Fibroblast of gingiva (primary cell): ENCODE measurements at places on chromosomes 7 and 10.

- DNase-seq: no peak
Measured at GRCh38 chr10:32889631-32890212, 68.3 kb downstream of the ITGB1 start.

DNA sequence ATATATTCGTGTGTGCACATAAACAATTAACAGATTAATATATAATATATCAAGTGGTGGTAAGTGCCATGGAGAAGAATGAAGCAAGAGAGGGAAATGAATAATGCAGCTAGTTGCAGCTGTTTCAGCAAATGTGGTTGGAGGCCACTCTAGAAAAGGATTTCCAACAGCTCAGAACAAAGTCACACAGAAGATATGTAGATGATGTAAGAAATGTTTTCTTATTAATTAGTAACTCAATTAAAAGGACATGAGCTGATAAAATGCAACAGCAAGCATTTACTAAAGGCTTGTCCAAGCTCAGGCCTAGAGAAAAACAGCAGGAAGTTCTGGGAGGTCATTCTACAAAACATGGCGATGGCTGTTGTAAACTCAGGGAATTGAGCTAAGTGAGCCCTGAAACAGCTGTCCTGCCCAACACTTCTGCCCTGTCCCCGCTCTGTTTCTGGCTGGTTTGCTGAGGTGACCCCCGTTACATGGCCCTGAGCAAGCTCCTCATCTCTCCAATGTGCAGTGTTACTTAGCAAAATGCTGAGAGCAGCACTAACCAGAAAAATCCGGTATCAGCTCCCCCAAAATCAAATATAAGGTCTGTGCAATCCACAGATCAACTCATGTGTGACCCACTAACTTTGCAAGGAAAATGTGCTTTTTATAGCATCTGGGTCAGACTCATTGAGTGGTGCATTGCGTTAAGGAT lies 23.4 kb upstream of the C10orf67 start:
- no peak for DNase-seq

DNA sequence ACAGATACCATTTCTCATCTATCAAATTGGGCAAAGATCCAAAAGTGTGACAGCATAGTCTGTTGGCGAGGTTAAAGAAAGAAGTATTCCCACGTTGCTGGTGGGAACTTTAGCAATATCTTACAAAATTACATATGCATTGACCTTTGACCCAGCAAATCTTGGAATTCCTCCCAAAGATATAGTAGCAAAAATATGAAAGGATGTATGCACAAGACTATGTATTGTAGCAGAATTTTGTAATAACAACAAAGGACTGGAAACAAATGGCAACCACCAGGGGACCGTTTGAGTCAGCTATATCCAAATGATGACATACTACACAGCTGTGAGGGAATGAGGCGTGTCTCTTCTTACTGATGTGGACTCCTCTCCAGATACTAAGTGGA lies 50.2 kb downstream of the KCNH2 start:
- no peak for DNase-seq

GRCh38 chr10:113454341-113455061 lies 98.4 kb upstream of the HABP2 start:
- DNase-seq: peak; percentile 21

DNA sequence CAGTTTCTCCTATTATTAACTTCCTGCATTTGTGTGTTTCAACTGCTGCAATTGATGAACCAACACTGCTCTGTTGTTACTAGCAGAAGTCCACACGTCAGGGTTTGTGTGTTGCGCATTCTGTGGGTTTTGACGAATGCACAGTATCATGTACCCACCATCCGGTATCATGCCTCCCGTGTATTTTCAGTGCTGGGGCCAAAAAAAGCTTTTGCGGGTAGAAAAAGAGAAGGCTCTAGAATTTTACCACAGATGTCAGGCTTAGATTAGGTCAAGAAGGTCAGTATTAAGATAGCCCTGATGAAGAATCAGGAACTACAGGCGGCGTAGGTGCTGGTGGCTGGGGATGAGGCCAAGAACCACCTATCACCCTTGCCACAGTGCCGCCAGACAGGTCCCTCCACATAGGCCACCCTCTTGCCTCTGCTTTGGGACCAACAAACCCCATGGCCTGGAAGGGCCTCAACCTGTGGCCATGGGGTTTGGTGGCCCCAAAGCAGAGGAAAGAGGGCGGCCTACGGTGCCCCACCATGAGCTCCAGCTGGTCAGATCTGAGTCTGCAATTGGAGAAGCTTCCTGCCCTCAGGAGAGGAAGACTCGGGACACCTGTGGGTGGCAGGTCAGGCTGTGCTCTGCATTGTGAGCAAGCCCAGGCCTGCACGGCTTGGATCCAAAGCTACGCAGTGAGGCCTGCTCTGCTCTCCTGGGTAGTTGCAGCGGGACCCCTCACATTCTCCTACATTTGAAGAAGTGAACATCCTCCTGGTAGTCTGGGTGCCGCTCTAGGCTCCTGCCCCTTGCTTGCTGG lies 71.9 kb downstream of the MKI67 start:
- DNase-seq: no peak

DNA sequence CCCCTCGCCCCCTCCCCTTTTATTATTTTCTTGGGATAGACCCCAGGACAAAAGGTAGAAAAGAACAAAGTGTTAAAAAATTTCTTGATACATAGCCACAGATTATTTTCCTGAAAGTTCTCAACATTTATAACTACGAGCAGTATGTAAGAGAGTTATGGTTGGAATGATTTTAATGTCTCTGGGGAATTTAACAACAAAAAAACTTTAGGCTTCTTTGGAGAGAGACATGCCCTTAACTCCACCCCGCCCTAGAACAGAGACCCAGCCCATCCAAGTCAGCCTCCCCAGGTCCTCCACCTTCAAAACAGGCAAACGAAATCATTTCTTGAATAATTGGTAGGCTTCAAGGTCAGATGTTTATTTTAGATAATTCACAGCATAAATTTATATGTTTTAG lies 97.1 kb downstream of the TCF7L2 start:
- no peak for DNase-seq

DNA sequence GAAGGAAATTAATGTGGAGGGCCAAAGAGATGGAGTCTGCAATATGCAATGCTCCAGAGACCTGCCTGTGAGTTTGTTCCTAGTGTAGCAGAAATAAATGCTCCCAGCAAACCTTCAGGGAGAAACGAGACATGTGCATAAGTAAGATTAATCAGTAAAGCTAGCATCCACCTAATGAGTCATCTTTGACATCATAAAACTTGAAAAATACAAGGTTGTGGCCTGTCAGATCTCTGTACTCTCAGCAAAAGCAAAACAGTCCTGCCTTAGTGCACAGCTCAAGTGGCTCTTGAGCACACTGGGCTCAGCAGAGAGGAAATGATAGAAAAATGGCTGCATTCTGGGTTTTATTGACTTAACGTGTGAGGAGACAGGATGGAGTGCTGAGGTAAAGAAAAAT lies 32.5 kb upstream of the ERCC6 start:
- DNase-seq: no peak

- DNase-seq: no peak
Measured at GRCh38 chr10:94591461-94592205, 46.0 kb downstream of the HELLS start.

DNA sequence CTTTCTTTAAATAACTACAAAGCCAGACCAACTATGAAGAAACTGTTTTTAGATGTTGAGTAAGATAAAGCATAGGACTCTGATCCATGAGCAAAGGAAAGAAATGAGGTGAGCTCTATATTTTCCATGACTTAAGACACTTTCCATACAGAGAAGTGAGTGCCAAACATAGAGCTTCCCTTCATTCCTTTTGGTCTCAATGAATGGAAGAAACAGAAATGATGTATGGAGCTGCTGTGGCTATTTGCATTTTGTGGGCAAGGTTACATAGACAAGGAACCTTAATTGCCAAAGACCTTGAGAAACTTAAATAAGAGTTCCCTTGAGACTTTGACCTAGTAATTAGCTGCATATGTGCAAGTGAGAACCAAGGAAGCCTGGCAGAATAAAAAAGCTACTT lies 1152.2 kb downstream of the XPNPEP1 start:
- no peak for DNase-seq
